ENCODE measurements at places on chromosomes 2 and 18.

- DNase-seq = no peak
Measured at GRCh38 chr2:100109986-100110613, 32.3 kb downstream of the AFF3 start.

DNA sequence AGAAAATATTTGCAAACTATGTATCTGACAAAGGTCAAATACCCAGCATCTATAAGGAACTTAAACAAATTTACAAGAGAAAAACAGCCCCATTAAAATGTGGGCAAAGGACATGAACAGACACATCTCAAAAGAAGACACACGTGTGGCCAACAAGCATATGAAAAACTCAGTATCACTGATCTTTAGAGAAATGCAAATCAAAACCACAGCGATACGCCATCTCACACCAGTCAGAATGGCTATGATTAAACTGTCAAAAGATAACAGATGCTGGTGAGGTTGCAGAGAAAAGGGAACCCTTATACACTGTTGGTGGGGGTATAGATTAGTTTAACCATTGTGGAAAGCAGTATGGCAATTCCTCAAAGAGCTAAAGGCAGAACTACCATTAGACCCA lies 64.3 kb upstream of the RBMS1 start:
- DNase-seq = no peak

GRCh38 chr2:30915486-30915885 lies 108.2 kb upstream of the CAPN13 start:
- no peak for DNase-seq

- DNase-seq = no peak
Measured at GRCh38 chr2:181008407-181008806, 28.0 kb downstream of the UBE2E3 start.

DNA sequence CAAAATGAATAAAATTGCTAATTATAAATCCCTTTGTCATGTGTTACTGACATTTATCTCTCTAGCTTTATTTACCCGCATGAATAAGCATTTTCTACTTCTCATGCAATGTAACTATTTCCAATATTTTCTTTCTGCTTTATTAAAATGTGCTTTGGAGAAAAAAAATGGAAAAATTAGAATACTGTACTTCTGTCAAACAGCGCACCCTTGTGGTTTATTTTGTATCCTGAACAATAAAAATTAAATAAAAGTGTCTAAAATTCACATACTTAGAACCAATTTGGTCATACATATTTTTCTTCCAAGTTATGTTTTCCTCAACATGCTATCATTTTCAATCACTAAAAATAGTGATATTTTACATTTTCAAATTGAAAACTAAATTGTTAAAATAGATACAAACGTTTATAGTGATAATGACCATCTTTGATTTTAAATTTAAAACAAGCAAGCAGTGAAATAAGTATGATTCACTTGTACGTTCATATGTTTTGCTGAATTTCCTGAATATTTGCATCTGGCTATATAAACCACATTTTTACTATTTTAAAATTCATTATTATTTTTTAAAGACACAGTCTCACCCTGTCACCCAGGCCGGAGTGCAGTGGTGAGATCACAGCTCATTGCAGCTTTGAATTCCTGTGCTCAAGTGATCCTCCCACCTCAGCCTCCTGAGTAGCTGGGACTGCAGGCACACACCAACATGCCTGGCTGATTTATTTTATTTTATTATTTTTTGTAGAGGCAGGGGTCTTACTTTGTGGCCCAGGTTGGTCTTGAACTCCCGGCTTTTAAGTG lies 95.9 kb upstream of the GRB14 start:
- DNase-seq = no peak

GRCh38 chr18:13563390-13563805 lies 163.0 kb downstream of the FAM210A start:
- no peak for DNase-seq

- DNase-seq = no peak
Measured at GRCh38 chr2:200961674-200962073, 1.8 kb downstream of the ORC2 start.

DNA sequence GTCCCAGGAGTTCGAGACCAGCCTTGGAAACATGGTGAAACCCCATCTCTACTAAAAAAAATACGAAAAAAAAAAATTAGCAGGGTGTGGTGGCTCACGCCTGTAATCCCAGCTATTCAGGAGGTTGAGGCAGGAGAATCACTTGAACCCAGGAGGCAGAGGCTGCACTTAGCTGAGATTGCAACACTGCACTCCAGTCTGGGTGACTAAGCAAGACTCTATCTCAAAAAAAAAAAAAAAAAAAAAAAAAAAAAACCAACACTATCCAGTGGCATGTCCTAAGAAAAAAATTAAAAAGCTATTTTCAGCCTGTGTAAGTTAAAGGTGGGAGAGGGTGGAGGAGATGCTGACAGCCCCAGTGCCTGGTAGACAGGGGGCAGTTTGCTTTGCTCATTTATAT lies 32.2 kb upstream of the REL start:
- DNase-seq = no peak

GRCh38 chr18:7373441-7373840 lies 142.6 kb downstream of the LRRC30 start:
- no peak for DNase-seq

GRCh38 chr18:68355637-68356036 lies 359.3 kb downstream of the TMX3 start:
- no peak for DNase-seq

DNA sequence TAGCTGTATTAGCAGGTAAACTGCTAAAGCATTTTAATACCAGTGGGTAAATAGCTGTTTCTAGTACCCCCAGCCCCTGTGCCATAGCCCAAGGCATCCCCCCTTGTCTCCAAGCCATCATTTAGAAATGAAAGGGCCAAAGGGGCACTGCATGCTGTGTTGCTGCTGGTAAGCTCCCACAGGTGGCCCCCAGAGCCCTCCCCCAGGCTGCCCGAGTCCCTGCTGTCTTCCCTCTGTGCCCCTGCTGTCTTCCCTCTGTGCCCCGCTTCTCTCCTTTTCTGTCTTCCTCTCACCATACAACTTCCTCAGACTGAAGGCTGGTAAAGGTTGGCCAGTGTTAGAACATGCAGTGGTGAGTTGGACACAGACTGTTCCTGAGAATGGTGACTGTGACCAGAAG lies 42.1 kb downstream of the ZAP70 start:
- no peak for DNase-seq

DNA sequence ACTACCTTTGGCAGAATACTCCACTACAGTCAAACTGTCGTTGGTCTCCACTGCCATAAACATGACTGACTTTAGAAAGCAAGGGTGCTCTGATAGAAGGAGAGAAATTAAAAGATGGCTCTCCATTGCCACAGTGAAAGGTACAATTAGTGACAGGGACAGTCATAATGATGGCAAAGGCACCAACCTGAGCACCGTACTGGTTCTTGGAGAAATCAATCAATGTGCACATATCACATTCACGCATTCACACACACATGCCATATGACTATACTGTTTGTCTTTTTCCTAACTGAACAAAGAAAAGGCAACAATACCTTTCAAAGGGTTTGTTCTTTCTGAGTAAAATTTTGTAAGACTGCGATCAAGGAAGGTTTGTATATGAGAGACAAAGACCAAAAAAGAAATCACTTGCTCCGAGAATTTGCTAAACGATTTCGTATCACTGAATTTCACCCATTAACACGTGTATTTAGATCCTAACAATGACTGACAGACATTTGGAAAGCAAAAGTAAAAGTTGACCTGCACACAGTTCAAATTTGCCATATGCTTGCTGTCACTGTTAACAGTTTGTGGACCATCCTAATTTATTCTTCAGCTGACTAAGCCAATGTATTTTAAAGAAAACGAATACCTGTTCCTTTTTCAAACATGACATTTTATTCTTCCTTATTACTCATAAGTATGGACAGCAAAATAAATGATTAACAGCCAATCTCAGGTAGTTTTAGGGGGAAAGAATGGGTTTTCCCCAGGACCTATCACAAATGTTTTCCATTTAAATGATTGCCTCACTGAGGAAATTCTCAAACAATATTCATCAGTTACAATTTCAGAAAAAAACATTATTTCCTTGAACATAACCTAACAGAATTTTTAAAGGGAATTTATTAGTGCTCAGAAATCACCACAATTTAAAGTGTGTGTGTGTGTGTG lies 644.4 kb downstream of the ZEB2 start:
- DNase-seq = no peak

DNA sequence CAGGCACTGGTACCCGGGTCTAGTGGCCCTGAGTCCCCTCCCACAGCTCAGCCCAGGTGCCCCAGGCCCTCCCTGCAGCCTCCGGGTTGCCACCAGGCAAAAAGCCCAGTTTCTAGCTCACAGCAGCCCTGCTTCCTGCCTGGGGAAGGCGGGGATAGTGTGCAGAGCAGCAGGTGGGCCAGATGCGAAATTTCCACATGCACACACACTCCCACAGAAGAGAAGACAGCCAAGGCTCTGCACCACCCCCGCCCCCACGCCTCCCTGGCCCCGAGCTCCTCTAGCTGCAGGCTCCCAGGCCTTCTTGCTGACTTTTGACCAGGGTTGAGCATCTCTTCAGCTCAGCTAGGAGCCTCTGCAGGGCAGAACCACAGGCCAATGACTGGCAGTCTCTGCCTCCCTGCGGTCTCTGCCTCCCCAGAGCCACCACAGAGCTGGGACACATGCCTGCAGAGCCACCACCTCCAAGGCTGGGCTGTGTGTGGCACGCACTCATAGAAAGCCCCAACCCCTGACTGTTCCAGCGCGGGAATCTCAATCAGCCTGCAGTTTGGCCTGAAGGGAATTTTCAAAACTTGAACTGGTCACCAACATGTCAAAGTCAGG lies 7.2 kb downstream of the SLC66A2 start:
- no peak for DNase-seq

DNA sequence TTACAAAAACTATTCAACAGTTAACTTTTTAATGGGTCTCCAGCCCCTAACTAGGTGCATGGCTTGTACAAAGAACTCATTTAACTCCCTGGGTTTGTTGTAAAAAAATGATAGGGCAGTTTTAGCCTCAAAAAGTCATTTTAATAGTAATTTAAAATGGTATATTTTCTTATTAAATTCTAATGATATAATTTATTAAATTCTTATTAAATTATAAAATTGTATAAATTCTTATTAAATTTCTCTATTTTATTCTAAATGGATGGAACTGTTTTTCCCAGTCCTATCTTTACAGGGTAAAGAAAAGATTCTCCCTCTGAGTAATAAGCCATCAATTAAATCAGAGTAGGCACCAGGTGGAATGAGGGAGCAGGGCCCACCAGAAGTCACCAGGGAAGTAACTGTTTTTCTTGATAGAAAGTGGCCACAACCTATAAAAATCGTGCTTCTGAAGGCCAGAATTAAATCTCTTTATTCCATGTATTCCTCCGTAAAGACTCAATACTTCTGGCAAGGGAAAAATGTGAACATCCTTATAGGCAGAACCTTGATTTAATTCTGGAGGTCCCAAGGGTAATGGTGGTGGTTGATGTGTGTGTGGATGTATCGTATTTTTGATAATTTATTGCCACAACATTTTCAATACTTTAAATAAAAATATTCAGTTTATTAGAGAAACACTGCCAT lies 814 bp downstream of the FKBP7 start:
- DNase-seq = no peak

GRCh38 chr18:61464551-61465142 lies 131.4 kb downstream of the CDH20 start:
- no peak for DNase-seq

- DNase-seq = peak; percentile 61
Measured at GRCh38 chr2:178478439-178479274, at the start of gene FKBP7. TSS of gene FKBP7 (minus strand) at chr2:178478600. CDS start at chr2:178478499, 101 bp downstream.

DNA sequence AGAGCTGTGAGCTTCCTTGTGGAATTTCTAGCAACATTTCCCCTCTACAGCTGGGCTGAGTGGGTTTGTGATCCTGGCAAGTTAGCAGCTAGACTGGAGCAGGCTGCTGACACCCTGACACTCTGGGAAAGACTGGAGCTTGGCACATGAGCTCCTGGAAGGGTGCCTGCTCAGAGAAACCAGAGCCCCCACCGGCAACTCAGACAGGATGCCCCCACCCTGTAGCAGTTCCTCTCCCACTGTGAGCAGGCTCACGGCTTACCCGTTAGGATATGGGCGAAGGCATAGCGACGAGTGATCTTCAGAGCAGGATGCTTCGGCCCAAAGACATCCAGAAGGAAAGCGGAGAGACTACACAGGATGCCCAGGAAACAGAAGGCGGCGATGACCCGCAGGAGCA lies 11.2 kb downstream of the TMEM127 start:
- DNase-seq = no peak

All from stimulated activated CD4-positive, alpha-beta T cell treated with anti-CD3 and anti-CD28 coated beads, TNF-alpha, amount 100 ng/mL, for 48 hours (primary cell).